ENCODE measurements at places on chromosomes 6 and 20.

DNA sequence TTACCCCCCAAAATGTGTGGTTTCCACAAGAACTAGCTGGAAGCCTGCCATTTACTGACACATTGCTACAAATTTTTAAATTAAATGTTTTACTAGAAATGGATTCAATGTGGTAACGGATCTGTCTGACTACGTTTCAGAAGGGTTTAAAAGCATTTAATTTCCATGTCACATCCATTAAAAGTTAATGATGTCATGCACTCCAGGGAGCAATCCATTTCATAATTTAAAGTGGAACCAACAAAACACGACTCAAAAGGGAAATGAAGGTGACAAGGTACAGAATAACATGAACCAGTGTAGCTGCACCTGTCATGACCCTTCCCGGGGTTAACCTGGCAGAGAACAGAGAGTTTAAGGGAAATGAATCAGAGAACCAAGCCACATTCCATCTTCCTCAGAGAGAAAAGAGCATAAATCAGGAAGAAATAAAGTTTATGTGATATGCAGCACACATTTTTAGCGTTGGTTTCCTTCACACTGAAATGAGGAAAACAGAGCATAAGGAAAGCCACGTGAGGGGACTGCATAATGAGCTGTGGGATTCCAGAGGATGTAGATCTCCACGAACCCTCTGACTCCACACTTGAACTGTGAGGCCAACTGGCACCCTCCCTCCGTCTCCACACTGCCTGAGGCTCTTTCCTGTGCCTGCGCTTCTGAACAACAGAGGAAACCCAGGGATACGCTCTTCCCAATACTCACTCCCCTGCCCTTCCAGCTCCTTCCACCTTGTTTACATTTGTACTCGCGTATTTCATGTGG is 170.3 kb upstream of the AHI1 start:
- peak; percentile 58 for DNase-seq

GRCh38 chr6:119479860-119480655 is 130.5 kb upstream of the MAN1A1 start:
- DNase-seq = peak; percentile 72

DNA sequence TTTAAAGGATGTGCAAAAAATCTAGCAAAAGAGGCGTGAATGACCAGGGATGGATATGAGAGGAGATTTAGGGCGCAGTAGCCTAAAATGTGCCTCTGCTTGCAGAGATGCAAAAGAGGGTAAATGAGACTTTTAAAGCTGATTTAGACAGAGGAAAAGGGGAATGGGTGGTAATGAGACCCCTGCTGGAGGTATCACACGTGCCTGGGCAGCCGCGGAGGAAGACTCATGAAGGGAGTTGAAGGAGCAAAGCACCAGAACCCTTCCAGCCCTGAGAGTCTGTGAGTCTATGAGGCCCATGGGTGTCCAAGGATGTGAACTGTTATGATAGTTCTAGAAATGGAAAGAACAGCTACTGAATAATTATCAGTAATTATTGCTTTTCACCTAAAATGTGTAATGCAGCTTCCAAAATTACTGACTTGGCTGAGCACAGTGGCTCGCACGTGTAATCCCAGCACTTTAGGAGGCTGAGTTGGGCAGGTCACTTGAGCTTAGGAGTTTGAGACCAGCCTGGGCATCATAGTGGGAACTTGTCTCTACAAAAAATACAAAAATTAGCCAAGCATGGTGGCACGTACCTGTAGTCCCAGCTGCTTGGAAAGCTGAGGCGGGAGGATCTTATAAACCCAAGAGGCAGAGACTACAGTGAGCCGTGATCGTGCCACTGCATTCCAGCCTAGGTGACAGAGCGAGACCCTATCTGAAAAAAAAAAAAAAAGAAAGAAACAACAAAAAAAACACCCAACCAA is 38.2 kb upstream of the TIAM2 start:
- no peak for DNase-seq

DNA sequence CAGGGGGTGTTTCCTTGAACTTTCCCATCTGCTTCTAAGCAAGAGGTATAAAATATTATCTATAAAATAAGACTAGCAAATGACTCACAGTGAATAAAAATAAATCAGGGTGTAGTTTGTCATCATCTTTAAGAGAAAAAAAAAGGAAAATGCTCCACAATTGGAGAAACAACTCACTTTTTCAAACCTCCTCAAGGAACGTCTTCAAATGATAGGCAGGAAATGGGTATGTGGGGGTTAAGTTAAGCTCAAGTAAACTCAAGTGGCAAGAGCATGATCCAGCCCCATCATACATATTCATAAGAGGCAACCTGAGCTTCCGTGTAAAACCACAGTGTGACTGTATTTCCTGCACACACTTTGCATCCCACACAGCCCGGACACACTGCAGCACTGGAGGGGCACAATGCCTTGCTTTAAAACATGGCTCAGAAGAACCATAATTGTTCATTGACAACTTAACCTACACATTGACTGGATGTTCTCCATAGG is 58.5 kb upstream of the CEP85L start:
- no peak for DNase-seq

DNA sequence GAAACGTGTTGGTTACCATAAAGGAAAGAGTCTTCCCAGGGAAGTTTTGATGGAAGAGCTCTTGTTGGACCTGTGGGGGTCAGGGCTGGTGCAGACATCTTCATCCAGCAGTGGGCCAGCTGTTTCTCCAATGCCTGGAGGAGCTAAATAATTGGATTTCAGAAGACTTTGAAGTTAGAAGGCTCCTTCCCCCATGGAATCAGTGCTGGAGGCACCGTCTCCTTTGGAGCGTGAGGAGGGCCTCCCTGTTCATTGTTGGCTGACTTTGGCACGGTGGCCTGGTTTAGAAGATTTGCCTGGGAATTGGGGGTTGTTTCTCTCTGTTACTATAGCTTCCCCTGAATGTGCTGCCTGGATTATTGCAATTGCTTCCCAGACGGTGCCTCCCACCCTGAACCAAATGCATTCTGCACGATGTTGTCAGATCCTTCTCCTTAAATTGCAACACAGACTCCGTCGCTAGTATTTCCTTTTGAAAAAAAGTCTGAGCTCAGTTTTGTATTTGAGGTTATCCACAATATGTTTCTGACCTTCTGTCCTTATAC is 27.7 kb upstream of the KCNG1 start:
- DNase-seq = no peak

DNA sequence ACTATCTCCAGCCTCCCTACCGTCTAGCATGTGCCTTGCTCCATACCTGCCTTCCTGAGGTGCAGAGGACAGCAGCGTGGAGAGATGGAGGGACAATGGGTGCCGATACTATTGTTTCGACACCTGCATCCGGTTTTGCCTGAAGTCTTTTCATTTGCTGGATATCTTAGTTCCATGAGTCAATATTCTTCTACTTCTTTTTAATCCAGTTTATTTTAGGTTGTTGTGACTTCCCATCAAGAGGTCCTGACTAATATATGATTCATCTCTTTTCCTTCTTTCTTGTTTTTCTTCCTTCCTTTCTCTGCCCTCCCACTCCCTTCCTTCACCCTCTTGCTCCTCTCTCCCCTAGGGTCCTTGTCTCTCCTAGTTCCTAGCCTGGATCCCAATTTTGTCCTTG is 91.4 kb downstream of the CDH26 start:
- no peak for DNase-seq

- no peak for DNase-seq
Measured at GRCh38 chr6:89270951-89271721, 44.0 kb downstream of the GABRR2 start.

GRCh38 chr20:3021327-3021726 is 22.1 kb upstream of the GNRH2 start:
- peak; percentile 12 for DNase-seq

GRCh38 chr6:75526502-75527127 is 33.0 kb upstream of the FILIP1 start:
- peak; percentile 82 for DNase-seq

GRCh38 chr6:110270165-110270564 is 88.0 kb downstream of the METTL24 start:
- no peak for DNase-seq

DNA sequence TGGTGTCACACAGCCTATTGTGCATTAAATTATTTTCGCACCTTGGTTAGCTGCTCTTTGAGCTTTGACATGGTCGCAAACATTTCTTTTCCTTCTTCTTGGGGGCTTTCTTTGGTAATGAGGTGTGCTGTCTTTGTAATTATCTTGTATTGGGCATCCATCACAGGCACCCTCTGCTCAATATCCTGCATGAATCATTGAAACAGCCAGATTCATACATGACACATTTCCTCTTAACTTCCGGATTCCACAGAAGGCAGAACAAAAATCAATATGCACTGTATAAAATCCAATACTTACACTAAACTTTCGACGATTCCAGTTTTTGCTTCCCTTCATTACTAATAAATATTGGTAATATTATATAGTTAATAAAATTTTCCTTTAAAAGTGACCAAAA is 175.6 kb downstream of the SYNE1 start:
- DNase-seq = no peak

- DNase-seq = peak; percentile 69
Measured at GRCh38 chr20:36574366-36575135, 1.2 kb downstream of the TGIF2 start.

DNA sequence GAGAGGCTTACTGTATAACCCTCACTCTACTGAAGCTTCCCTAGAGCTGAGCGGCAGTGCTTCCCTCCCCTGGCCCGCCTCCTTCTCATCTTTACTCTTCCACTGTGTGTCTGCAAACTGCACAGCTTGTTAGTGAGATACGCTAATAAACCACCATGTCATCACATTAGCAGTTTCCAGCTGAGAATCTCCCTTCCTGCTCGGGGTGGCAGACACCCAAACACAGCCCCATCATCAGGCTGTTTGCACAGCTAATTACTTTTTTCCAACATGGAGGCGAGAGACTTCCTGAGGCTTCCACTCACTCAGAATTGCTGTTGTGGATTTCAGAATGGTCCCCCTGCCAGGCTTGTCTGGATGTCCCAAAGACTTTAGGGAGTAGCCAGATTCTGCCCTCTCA is 444.9 kb upstream of the SULF2 start:
- DNase-seq = no peak

DNA sequence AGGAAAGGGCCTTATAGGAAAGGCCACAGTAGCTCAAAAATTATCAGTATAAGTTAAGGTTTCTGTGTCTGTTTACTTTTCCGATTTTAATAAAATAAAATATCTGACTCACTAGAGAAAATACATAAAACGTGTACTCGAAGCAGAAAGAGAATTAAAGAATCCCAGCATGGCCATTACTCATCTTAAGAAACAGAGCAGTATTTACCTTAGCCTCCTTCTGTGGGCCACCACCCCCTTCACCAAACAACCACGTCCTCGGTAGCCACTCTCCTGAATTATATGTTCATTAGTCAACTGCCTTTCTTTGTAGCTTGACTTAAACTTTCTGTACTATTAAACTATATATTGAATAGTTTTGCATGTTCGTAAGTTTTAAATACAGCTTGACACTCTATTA is 72.2 kb upstream of the SPTLC3 start:
- no peak for DNase-seq

- no peak for DNase-seq
Measured at GRCh38 chr6:108714766-108715414, 133.3 kb upstream of the ARMC2 start.

DNA sequence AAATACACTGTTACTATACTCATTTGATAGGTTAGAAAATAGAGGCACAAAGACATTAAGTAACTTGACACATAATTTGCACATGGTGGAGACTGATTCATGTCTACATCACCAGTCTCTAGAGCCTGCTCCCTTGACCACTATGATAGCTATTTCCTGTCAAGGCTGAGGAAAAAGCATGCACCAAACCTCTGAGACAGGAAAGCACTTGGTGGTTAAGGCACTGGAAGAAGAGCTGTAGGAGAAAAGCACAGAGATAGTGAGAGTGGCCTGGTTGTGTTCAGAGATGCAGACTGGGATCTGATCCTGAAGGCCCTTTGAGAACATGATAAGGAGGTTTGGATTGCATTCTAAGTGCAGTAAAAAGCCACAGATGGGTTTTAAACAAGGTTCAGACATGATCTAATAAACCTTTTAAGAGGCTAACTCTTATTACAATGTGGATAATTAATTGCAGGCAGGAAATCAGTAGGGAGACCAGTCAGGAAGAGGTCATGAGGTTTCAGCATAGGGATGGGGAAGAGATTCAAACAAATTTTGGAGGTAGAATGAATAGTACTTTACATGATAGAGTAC is 168.9 kb downstream of the PHF3 start:
- DNase-seq = peak; percentile 88

GRCh38 chr6:94721459-94721858 is 855.9 kb upstream of the MANEA start:
- DNase-seq = no peak

DNA sequence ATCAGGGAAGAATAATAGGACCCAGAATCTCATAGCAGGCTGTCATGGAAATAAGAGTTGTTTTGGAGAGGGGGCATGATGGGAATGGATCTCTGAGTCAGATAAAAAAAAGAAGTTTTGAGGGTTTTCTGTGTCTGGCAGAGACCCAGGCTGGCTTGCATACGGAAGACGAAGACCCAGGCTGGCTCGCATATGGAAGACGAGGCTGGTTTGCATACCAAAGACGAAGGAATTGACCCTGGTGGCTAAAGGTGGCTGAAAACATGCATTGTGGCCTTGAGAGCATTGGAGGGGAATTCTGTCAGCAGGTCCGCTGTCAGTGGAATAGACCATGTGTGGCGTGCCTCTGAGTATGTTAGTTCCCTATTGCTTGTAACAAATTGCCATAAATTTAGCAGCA is 335.1 kb downstream of the BTBD3 start:
- peak; percentile 28 for DNase-seq

- DNase-seq = peak; percentile 29
Measured at GRCh38 chr6:118558464-118559217, 10.5 kb downstream of the PLN start.

DNA sequence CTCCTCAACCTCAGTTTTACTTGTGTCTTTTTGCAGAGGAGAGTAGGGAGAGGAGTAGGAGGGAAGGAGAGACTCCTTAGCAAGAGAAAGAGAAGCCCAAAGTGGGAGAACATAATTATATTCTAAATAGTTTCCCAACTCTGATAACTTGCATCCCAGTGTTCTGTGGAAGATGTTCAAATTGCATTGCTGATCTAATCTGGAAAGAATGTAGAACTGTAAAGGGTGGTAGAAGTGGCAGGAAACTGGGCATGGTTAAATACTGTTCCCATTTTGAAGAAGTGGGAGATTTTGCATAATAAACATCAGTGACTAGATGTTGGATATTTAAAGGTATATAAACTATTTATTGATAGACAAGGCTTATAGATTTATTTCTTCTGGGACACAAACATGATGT is 42.6 kb upstream of the HMGN3 start:
- peak; percentile 4 for DNase-seq

DNA sequence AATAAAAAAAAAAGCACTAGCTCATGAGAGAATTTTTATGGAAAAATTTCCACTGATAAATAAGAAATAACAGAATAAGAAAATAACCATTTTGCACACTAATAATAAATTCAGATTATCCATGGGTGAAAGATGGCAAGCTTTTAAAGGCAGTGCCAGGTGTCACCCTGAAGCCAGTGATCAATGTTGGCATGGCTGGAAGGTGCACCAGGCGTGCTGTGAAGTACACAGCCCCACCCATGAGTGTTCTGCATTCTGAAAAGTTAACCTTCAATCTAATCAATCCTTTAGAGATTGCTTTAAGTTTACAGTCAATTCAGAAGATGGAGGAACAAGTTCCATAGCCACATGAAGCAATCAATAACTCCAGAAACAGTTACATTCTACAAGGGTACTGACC is 284.4 kb downstream of the C6orf118 start:
- DNase-seq = no peak

Measured in fibroblast of villous mesenchyme (primary cell).